ENCODE measurements at places on chromosomes 2 and 18. TPM values are rescaled to one million over a fixed set of nuclear protein-coding genes. Genes with fewer than 3 reads are reported as not detected.

The ONECUT2 gene
- 0.37 TPM for total RNA-seq

The HOXD11 gene
- total RNA-seq: 5.5 TPM

The MC4R gene
- total RNA-seq: not detected

The ANKZF1 gene
- 12.0 TPM for total RNA-seq

The DPYSL5 gene
- total RNA-seq: 5.2 TPM

The FOSL2 gene
- total RNA-seq: 83.9 TPM

The ZC3H6 gene
- 0.69 TPM for total RNA-seq

The COPS9 gene
- total RNA-seq: 304 TPM

The ANKRD30B gene
- total RNA-seq: not detected

The PSTPIP2 gene
- 0.14 TPM for total RNA-seq

The ACTG2 gene
- total RNA-seq: 0.30 TPM

The RNF125 gene
- total RNA-seq: 0.23 TPM

The GKN2 gene
- 1.9 TPM for total RNA-seq

The AFF3 gene
- total RNA-seq: 0.01 TPM

The RGPD4 gene
- total RNA-seq: 0.06 TPM

The WDSUB1 gene
- 8.3 TPM for total RNA-seq

The ANKRD62 gene
- not detected for total RNA-seq
